Activated CD4-positive, CD25-positive, alpha-beta regulatory T cell treated with anti-CD3 and anti-CD28 coated beads, Interleukin-2, amount 50 U/mL, for 72 hours (primary cell): ENCODE measurements at places on chromosomes 5 and 9.

GRCh38 chr9:112844771-112845542 lies 45.7 kb downstream of the SLC46A2 start:
- DNase-seq: peak; percentile 86

GRCh38 chr9:34457266-34458012 lies 931 bp downstream of the FAM219A start:
- peak; percentile 49 for DNase-seq

- DNase-seq: no peak
These were observed 7.0 kb downstream of the DIPK1B start for GRCh38 chr9:136719195-136719880.

DNA sequence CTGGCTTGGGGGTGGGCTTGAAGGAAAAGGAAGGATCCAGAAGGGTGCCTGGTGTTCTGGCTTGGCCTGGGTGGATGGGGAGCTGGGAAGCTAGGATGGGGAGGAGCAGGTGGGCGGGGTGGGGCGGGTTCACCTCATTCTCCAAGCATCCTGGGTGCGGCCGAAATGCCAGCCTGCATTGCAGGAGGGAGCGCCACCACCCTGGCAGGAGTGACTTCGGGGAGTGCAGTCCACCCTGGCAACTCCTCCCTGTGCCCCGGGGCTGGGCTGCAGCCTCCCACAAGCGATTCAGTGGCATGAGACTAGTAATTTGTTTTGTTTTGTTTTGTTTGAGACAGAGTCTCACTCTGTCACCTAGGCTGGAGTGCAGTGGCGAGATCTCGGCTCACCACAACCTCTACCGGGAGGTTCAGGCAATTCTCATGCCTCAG lies 5.5 kb downstream of the TTC16 start:
- no peak for DNase-seq

DNA sequence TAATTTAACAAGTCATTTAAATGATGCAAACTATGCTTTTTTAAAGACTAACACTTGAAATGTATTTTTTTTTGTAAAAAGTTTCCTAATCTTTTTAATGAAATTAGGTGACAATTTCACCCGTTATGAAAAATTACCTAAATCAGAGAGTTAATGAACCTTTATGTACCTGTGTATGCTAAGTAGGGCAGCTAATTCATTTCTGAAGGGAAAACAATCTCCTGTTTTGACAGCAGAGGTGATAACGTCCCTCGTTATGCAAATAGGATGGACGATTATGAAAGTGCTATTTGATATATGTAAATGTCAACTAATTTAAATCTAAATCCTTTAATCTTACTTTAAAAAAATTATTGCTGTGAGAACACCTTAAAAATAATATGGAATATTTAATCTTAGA lies 58.8 kb downstream of the MEF2C start:
- DNase-seq: no peak

DNA sequence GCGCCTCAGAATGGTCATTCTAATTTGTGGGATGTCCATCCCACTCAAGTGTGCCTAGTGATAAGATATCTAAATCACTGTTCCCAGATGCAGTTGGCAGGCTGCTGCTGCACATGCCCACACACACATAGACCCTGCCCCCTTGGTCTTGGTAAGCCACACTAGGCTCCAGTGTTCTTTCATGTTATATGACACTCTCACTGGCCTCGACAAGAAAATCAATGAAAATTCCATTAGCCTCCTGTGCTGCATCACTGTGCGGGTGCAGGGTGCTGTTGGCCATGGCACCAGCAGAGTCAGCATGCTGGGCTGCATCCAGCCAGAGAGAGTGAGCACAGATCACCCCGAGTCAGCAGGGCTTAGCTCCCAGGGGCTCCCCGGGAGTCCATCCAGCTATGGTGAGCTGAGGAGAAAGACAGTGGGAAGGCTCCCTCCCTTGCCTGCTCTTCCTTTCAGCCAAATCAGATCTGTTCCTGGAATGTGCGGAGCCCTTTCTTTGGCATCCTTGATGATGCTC lies 59.9 kb downstream of the ABLIM3 start:
- no peak for DNase-seq

- no peak for DNase-seq
These were observed 5.9 kb upstream of the PRKACG start for GRCh38 chr9:69019808-69020207.

GRCh38 chr5:176413709-176414191 lies 2.6 kb downstream of the CLTB start:
- DNase-seq: no peak

DNA sequence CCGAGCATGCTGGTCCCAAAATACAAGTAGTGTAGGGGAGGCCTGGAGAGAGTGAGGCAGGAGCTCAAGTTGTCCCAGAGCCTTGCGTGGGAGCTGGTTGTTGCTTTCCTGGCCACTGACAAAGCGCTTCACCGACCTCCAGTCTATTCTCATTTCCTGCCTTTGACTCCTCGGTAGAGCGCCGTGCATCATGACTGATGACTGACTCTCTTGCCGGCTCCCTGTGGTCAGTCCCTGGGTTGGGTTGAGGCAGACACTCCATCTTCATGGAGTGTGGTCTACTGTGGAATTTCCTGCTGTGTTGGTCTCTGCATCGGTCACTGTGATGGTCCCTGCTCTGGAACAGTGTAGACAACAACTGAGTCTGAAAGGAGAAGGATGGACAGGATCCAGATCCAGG lies 175.1 kb upstream of the S1PR3 start:
- no peak for DNase-seq

GRCh38 chr9:90365666-90366065 lies 277.0 kb downstream of the DIRAS2 start:
- no peak for DNase-seq

- no peak for DNase-seq
These were observed 35.2 kb downstream of the CAMK2A start for GRCh38 chr5:150254363-150254762.

GRCh38 chr5:115289104-115289503 lies 7.3 kb downstream of the CCDC112 start:
- no peak for DNase-seq

DNA sequence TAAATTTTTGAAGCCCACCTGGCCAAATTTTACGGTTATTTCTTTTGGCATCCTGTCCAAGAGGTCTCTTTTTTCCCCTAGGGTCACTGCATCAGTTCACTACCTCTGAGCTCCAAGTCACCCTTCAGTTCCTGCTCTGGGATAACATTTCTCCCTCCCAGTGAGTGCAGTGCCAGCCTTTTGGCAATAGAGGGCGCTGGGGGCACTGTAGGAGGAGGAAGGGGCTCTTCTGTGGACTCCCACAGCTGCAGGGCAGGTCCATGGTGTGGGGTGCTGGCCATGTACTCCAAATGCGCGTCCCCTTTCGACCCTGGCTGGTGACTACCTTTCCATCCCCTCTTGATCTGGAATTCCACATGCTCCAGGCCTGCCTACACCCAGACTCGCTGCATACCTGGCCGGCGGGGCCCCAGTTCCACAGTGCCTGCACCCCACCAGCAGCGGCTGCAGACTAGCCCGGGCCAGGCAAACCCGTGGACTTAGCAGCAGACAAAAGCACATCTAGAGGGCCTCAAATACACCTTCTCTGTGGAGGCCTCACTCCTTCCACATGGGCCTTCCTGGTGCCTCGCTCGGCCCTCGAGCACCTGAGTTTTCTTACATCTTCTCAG lies 20.3 kb upstream of the NINJ1 start:
- no peak for DNase-seq

DNA sequence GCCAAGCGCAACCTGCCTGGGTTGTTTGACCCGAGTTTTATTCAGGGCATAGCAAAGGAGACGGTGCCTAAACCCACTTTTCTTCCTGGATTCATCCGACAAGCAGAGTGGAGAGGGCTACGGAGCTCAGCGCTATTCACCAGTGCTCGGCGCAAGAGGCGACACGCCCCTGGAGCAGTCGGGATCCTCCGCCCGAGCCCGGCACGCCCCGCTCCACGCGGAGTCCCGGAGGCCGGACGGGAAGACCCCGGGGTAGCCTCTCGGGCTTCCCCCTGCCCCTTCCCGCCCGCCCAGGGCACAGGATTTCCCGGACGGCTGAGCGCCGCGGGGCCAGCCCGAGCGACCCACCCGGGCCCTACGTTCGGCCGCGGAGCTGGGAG lies 427 bp downstream of the SERINC5 start:
- peak; percentile 62 for DNase-seq

- no peak for DNase-seq
These were observed 658 bp downstream of the PDCD1LG2 start for GRCh38 chr9:5510989-5511388.

DNA sequence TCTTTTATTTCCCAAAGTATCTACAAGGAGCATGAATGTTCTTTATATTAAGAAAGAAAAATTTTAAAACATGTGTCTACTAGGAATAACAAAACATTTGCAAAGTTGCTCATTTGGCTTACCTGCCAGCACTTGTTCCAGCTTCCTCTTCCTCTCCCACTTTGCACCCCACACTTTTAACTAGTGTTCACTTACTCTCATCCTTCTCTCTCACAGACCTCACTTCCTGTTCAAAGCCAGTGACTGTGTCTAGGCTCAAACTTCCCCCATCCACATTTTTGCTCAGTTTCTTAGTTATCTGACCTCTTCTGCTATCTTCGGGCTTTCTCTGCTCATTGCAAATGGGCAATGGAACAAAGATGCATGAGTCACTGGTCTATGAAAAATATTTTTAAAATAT lies 512.2 kb upstream of the ZNF462 start:
- DNase-seq: no peak

DNA sequence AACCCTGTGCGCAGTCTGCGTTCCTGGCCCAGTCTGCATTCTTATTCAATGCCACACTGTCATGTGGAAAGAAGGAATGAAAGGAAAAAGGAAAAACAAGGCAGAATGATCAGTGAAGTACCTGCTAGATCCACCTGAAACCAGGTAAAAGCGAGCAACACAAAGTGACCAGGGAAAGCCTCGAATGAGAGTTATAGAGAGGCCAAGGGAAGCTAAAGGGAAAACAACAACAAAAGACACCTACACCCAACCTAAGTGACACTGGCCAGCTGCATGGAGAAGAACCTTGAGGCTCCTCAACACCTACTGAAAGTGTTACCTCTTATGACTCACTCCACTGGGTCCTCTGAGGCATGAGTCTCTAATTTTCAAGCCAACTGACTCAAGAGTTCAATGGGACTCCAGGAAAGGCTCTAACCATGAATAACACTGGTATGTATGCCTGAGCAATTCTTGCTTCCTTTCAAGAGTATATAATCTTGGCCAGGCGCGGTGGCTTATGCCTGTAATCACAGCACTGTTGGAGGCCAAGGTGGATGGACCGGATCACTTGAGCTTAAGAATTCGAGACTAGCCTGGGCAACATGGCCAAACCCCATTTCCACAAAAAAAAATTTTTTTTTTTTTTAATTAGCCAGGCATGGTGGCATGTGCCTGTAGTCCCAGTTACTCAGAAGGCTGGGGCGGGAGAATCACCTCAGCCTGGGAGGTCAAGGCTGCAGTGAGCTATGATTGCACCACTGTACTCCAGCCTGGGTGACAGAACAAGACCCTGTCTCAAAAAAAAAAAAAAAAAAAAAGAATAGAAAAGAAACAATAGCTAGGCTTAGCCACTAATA lies 29.0 kb downstream of the MTMR12 start:
- no peak for DNase-seq

- DNase-seq: no peak
These were observed 502.8 kb downstream of the BNC2 start for GRCh38 chr9:16367605-16368231.

GRCh38 chr9:128127568-128127989 lies at the start of gene PTGES2:
PTGES2 (minus strand) TSS chr9:128127729; CDS start chr9:128127717, 12 bp downstream.
- DNase-seq: peak; percentile 79

DNA sequence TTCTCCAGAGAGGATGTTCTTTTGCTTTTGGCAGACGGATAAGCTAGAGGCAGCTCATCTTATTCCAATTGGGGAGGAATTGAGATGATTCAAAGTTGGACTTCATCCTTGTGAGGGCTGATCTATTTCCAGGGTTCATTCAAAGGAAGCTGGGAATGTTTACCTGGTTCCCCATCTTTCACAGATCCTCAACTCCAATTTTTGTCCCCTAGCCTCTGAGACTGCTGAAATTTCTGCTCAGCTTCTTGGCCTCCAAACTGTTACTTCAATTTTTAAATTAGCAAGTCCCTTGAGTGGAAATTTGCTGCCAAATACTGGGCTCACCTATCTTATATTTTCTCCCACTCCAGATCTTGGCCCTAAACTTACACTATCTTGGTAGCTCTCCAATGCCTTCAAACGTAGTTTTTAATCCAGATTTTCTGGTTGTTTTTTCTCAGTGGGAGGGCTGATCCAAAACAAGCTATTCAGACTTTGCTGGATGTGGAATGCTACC lies 93.9 kb upstream of the NEK6 start:
- no peak for DNase-seq

- no peak for DNase-seq
These were observed 1.0 kb downstream of the NIPSNAP3A start for GRCh38 chr9:104748359-104749031.

DNA sequence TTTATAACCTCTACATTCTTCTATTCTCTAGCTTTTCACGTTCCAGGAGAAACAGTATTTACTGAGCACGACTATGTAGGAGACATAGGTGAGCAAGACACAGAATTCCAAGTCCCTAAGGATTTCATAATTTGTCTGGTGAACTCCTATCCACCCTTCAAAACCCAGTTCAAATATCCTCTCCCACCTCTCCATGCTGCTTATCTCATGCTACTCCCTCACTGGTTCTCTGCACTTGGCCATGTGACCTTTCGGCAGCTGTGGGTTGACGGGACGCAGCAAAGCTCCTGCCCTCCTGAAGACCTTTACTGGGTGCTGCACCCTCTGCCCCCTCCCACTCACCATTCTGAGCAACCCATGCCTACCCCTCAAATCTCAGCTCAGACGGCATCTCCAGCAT lies 173.2 kb downstream of the RGS3 start:
- no peak for DNase-seq

- no peak for DNase-seq
These were observed 97.4 kb downstream of the HOMER1 start for GRCh38 chr5:79416499-79416898.

GRCh38 chr5:145887976-145888574 lies 15.3 kb upstream of the GRXCR2 start:
- DNase-seq: no peak

GRCh38 chr5:61519728-61520277 lies 187.7 kb downstream of the ZSWIM6 start:
- DNase-seq: no peak

DNA sequence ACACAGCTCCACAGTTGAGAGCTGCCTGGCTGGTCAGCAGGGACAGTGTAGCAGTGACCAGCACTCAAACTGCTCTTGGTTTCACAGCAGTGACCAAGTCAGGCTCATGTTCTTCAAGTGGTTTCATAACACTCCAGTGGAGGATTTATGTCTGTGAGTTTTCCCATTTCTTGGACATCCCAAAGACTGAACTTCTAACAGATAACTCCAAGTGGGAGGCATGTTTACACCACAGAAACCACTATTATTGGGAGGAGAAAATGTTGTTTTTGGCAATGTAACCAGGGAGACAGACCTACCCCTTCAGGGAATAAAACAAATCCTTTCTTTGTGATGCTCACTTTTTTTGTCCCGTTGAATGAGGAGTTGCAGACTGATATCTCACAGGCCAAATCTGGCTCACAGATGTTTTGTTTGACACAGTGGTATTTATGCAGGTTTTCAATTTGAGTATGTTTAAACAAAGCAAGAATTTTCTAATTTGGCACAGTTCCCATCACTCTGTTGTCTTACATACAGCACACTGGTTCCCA lies 141.5 kb downstream of the RMI1 start:
- DNase-seq: no peak
